Heart right ventricle (tissue), 16 donors: ENCODE measurements at places on chromosomes 11 and 22. TPM values are rescaled to one million over a fixed set of nuclear protein-coding genes. Genes with fewer than 3 reads are reported as not detected.
A peak's percentile ranks its signal among the peaks of the same experiment; 100 is the strongest.

GRCh38 chr11:119120639-119121007 lies 757 bp upstream of the HINFP start:
- no peak for DNase-seq
- H3K36me3 ChIP-seq = peaks cover 7% of the 10 kb centered on the region
- H3K27me3 ChIP-seq = no peaks in the 10 kb centered on the region
- H3K27ac ChIP-seq = peak overlapping the region; percentile 87
- H3K4me1 ChIP-seq = peaks cover 6% of the 10 kb centered on the region
- peak overlapping the region; percentile 82 for H3K4me3 ChIP-seq

DNA sequence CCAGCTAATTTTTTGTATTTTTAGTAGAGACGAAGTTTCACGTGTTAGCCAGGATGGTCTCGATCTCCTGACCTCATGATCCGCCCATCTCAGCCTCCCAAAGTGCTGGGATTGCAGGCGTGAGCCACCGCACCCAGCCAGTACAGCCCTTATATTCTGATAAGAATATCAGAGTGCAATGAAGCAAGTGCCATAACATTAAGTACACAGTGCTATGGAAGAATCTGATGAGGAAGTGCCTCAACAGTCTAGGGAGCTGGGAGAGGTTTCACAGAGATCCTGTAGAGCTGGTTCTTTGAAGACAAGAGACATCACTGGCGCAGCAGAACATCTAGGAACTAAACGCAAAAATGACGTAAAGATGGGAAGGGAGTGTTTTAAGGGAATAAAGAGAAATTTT lies 2.1 kb downstream of the RTCB start:
- no peak for DNase-seq
- H3K27ac ChIP-seq = no peak overlapping the region
- H3K4me1 ChIP-seq = peaks cover 25% of the 10 kb centered on the region
- H3K4me3 ChIP-seq = no peak overlapping the region

- DNase-seq = no peak
- H3K27me3 ChIP-seq = no peaks in the 10 kb centered on the region
- no peaks in the 10 kb centered on the region for H3K4me1 ChIP-seq
These were observed 312.9 kb downstream of the MN1 start for GRCh38 chr22:27488456-27489177.

DNA sequence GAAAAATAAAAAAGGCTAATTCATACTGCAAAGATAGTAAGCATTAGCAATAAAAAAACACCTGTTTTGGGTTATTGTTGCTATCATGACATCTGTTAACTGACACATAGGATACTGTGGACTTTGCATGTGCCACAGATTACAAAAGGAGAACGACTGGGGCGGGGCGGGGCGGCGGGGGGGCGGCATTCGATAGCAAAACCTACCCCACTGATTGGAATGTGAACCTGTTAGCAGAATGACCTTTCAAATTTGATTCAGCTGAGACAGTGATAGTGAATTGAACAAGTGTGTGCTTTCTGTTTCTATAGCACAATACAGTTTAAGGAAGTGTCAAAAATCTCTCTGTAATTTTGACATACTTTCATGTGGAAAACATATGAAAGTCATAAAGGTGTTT lies 14.9 kb downstream of the MMP20 start:
- H3K4me1 ChIP-seq = no peaks in the 10 kb centered on the region
- H3K36me3 ChIP-seq = no peaks in the 10 kb centered on the region
- no peak overlapping the region for H3K4me3 ChIP-seq

DNA sequence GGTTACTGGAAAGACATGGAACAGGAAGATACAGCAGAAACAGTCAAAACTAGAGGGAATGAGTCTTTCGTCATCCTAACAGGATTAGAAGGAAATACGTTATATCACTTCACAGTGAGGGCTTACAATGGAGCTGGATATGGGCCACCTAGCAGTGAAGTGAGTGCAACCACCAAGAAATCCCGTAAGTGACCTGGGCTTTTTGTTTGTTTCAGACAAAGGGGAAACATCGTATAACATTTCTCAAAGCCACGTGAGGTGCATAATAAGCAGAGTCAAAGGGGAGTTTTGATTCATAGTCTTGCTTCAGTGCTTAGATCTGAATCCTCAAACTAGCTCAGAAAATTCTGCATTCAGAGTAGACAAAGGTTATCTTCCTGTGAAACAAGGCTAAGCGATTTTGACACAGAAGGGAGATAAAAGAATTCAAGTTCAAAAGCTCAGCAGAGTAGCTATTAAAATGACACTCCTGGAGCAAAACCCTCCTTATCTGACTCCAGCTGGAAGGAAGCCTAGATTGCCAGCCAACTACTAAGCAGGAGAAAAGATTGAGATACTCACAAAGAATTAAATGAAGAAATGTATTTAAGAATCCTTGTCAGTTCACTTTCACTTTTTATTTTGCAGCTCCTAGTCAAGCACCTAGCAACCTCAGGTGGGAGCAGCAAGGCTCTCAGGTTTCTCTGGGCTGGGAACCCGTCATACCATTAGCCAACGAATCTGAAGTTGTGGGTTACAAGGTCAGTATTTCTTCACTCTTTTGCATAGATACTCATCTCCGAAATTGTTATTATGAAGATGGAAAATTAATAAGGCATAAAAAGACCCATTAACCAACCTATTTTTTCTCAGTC lies 346.4 kb upstream of the ARHGAP42 start:
- peaks cover 5% of the 10 kb centered on the region for H3K4me1 ChIP-seq
- H3K36me3 ChIP-seq = no peaks in the 10 kb centered on the region
- H3K27me3 ChIP-seq = no peaks in the 10 kb centered on the region
- no peak overlapping the region for H3K27ac ChIP-seq

DNA sequence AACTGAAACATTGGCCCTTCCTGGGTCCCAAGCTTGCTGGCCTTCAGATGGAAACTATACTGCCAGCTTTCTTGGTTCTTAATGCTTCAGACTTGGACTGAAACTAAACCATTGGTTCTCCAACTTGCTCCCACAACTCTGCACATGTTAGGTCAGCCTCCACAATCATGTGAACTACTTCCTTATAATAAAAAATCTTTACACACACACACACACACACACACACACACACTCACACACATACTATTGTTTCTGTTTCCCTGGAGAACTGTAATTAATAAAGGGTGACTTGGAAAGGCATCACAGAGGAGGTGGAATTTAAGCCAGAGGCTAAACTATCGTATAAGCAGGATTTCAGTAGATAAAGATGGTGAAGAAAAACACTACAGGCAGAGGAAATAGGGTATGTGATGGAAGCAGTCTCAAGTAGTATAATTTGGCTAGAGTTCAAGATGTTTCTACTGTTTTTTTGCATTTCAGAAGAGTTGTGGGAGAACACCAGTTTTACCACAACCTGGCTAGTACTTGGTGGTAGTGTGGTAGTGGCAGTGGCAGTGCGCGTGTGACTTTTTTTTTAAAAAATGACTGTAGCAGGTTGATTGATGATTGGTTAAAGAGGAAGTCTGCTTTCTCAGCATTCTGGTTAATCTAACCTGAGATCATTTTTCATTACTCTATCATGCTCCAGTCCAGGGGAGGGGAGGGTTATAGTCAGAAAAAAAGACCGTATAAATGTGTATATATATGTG lies 70.1 kb downstream of the PDE3B start:
- no peak for DNase-seq
- no peak overlapping the region for H3K27ac ChIP-seq
- no peaks in the 10 kb centered on the region for H3K36me3 ChIP-seq
- no peaks in the 10 kb centered on the region for H3K4me1 ChIP-seq
- H3K4me3 ChIP-seq = no peak overlapping the region
- no peaks in the 10 kb centered on the region for H3K27me3 ChIP-seq

GRCh38 chr11:16215352-16215751 lies 141.0 kb downstream of the SOX6 start:
- H3K4me1 ChIP-seq = no peaks in the 10 kb centered on the region
- no peak for DNase-seq
- H3K27me3 ChIP-seq = no peaks in the 10 kb centered on the region
- no peak overlapping the region for H3K27ac ChIP-seq

GRCh38 chr11:20634044-20634443 lies 34.6 kb downstream of the SLC6A5 start:
- no peak overlapping the region for H3K27ac ChIP-seq
- no peaks in the 10 kb centered on the region for H3K4me1 ChIP-seq
- no peaks in the 10 kb centered on the region for H3K27me3 ChIP-seq

Gene KIF18A
- total RNA-seq = 0.17 TPM

Gene RNASEH2C
- 43.3 TPM for total RNA-seq

Gene SLCO2B1
- total RNA-seq = 39.4 TPM
